ENCODE measurements at places on chromosomes 6 and 20.

- DNase-seq: no peak
These were observed 8.0 kb downstream of the STK35 start for GRCh38 chr20:2109425-2110210.

DNA sequence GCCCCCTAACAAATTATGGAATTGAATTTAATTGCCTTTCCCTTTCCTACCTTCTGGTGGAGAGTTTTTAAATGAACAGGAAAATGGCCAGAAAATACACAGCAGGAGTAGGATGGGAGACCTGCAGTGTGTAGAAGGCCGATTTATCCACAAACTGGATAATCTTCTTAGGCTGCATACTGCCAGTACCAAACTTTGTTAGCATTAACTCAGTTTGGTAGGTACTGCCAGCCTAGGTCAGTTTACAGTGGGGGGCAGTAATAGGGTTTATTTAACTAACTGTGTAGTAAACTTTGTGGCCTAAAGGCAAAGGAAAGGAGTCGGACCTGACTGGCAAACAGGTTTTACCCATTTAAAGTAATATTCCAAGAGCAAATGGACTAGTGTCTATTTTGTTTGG, 4.6 kb downstream of the NCOA3 start:
- DNase-seq: no peak

- DNase-seq: no peak
These were observed 35.0 kb downstream of the RANBP9 start for GRCh38 chr6:13676551-13677156.

DNA sequence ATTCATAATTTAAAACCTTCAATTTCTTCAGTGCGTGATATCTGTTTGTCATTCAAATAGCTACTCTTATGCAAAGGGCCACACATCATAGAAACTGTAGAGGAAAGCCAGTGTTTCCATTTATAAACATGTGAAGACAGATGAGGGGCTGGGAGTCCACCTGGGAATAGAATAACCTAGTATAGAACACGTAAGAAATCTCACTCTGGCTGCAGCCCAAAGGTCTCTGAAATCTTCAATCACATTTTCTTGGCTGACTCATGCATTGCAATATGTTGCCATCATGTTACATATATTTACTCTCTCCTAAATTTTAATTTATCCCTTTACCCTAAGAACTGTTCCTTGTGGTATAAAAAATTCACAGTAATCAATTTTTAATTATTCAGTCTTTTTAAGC, 123.2 kb downstream of the ELOVL4 start:
- no peak for DNase-seq

- no peak for DNase-seq
These were observed 162.3 kb upstream of the PDE10A start for GRCh38 chr6:165825256-165825815.

All from AG04449 (cell line).